ENCODE measurements at places on chromosomes 3 and 15. TPM values are rescaled to one million over a fixed set of nuclear protein-coding genes. Genes with fewer than 3 reads are reported as not detected.

DNA sequence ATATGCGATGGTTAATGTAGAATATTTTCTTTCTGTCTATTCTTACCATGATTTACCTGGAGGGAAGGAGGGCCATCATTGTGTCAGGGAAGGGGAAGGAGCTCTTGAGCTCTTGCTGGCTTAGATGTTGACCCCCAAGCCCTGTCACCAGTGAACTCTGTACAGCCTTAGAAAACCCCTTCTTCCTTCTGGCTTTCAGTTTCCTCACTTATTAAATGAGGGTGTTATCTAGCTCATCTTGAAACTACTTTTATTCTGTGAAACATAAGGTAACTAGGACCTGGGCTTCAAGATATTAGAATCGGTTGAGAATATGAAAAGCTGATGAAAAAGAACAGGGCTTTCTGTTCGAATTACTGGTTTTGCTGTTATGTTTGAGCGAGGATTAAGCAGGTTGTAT, 25.1 kb upstream of the UTS2B start:
- no peak for DNase-seq
- no peak overlapping the region for H3K4me3 ChIP-seq
- peaks cover 33% of the 10 kb centered on the region for H3K4me1 ChIP-seq

DNA sequence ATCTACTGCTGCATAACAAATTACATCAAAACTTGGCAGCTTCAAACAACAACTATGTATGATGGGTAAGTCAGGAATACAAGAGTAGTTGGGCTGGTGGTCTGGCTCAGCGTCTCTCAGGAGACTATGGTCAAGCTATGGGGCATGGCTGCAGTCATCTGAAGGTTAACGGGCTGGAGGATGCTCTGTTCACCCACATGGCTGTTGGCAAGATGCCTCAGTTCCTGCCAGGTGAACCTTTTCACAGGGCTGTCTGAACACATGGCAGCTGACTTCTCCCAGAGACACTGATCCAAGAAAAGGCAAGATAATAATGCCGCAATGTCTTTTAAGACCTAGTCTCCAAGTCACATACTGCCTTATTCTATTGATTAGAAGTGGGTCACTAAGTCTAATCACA, 63.7 kb downstream of the GPR176 start:
- H3K4me1 ChIP-seq: peaks cover 3% of the 10 kb centered on the region
- H3K27ac ChIP-seq: no peak overlapping the region
- no peak overlapping the region for H3K4me3 ChIP-seq
- H3K36me3 ChIP-seq: no peaks in the 10 kb centered on the region
- H3K27me3 ChIP-seq: no peaks in the 10 kb centered on the region

GRCh38 chr15:92651877-92652575, 3.5 kb downstream of the FAM174B start:
- no peak overlapping the region for H3K27ac ChIP-seq
- peaks cover 46% of the 10 kb centered on the region for H3K4me1 ChIP-seq
- no peaks in the 10 kb centered on the region for H3K36me3 ChIP-seq
- no peaks in the 10 kb centered on the region for H3K27me3 ChIP-seq
- no peak for DNase-seq
- no peak overlapping the region for H3K4me3 ChIP-seq

GRCh38 chr3:53074366-53074696, 28.5 kb upstream of the SFMBT1 start:
- H3K27ac ChIP-seq: no peak overlapping the region
- no peaks in the 10 kb centered on the region for H3K27me3 ChIP-seq
- H3K36me3 ChIP-seq: no peaks in the 10 kb centered on the region
- DNase-seq: no peak
- no peaks in the 10 kb centered on the region for H3K4me1 ChIP-seq
- H3K4me3 ChIP-seq: no peak overlapping the region

The KY gene
- 0.15 TPM for total RNA-seq

- H3K4me3 ChIP-seq: no peak overlapping the region
- H3K27me3 ChIP-seq: peaks cover 5% of the 10 kb centered on the region
- H3K4me1 ChIP-seq: no peaks in the 10 kb centered on the region
- H3K36me3 ChIP-seq: no peaks in the 10 kb centered on the region
These were observed 18.8 kb upstream of the IQSEC1 start for GRCh38 chr3:13091898-13092611.

The IGSF10 gene
- 15.9 TPM for total RNA-seq

GRCh38 chr15:61668444-61668843, 391.8 kb downstream of the VPS13C start:
- DNase-seq: no peak
- no peak overlapping the region for H3K4me3 ChIP-seq
- no peaks in the 10 kb centered on the region for H3K27me3 ChIP-seq
- no peak overlapping the region for H3K27ac ChIP-seq
- no peaks in the 10 kb centered on the region for H3K4me1 ChIP-seq

GRCh38 chr3:171565481-171566058, 105.4 kb upstream of the TNIK start:
- H3K27me3 ChIP-seq: no peaks in the 10 kb centered on the region
- peaks cover 7% of the 10 kb centered on the region for H3K4me1 ChIP-seq
- H3K27ac ChIP-seq: no peak overlapping the region
- no peaks in the 10 kb centered on the region for H3K36me3 ChIP-seq
- no peak overlapping the region for H3K4me3 ChIP-seq

Measured in lung (tissue), 17 donors.